ENCODE measurements at places on chromosomes 13 and 19. TPM values are rescaled to one million over a fixed set of nuclear protein-coding genes. Genes with fewer than 3 reads are reported as not detected.

Gene FGF22
- not detected for total RNA-seq

Gene RGL3
- total RNA-seq = not detected

Gene STOML3
- not detected for total RNA-seq

Gene KCTD4
- total RNA-seq = 0.09 TPM

Gene NCR1
- not detected for total RNA-seq

Gene RASIP1
- total RNA-seq = 3.0 TPM

Gene VSTM2B
- total RNA-seq = not detected

Gene MAMSTR
- total RNA-seq = 0.88 TPM

Gene ZNF724
- total RNA-seq = 5.0 TPM

Gene CYSLTR2
- not detected for total RNA-seq

Gene ZNF418
- total RNA-seq = 1.7 TPM

Gene SIX5
- 10.5 TPM for total RNA-seq

Gene SYCN
- total RNA-seq = not detected

Gene EVI5L
- 14.8 TPM for total RNA-seq

Gene ZNF440
- 8.7 TPM for total RNA-seq

Gene ACOD1
- 0.14 TPM for total RNA-seq

Gene AXL
- total RNA-seq = 87.1 TPM

Measured in airway epithelial cell (primary cell).